ENCODE measurements at places on chromosomes 16 and 17.

DNA sequence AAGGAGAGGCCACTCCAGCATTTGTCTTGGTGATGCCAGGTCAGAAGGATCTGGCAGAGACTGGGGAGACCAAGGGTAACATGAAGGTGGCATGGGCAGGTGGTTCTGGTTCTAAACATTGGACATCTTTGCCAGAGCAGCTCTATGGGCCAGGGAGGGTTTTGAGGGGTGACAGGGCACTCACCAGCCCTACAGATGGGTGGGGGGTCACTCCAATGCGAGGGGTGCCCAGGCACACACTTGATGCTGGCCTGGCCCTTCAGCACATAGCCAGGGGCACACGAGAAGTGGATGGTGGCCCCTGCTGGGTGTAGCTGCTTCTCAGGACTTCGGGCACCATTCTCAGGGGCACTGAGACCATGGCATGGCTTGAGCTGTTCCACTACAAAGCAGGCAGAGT is 5.5 kb upstream of the PHF12 start:
- DNase-seq, result no peak

- no peak for DNase-seq
These were observed 73.8 kb upstream of the HNF1B start for GRCh38 chr17:37818689-37819088.

DNA sequence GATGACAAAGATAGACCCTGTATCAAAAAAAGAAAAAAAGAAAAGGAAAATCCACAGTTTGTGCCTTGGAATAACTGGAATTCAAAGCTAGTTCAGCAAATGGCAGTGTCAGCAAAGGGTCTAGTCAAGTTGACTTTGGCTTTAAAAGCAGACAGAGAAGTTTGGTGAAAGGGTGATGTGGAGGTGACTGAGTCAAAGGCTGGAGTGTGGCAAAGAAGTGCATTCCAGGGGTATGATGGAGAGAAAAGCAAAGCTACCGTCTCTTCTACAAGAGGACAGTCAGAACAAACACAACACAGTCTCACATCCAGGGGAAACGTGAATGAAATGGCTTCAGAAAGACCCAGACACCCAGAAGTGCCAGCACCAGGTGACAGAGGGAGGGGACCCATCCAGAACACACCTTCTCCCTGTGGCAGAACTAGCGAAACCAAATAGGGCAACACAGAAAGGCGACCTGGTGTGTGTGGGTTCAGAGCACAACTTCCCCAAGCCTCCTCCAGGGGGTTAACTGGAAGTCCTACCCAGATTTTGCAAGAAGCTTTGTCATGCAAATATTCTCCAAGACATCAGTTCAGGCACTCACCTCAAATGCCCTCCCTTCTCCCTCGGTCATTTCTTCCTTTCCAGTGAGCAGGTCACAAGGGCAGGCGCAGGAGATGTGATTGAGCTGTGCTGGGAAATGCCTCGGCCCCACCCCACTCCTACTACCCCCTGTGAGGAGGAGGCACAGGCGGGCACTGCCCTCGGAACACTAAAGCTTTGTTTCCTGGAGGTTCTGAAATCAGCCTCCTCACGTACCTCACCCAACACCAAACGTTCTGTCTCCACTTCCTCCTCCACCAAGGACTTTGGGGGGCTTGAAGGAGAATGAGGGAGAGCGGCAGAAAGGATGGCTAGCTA is 481.9 kb downstream of the SOX9 start:
- no peak for DNase-seq

GRCh38 chr17:73998653-73999645 is 204.5 kb upstream of the RPL38 start:
- DNase-seq, result peak; percentile 59

GRCh38 chr17:54835015-54835414 is 65.6 kb upstream of the TOM1L1 start:
- no peak for DNase-seq

DNA sequence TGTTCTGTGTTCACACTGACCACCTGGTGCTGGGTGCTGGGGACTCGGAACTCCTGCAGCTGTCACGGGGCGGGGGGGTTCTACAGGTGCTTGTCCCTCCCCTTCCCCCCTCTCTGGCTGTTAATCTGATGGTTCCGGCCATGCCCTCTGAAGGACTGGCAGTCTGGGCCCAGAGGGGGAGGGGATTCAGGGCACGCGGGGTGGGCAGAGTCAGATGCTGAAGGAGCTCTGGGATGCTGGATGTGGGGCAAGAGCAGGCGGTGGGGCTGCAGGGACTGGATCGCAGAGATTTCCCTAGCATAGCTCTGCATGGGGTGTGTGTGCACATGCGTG is 5.4 kb upstream of the TBX21 start:
- no peak for DNase-seq

DNA sequence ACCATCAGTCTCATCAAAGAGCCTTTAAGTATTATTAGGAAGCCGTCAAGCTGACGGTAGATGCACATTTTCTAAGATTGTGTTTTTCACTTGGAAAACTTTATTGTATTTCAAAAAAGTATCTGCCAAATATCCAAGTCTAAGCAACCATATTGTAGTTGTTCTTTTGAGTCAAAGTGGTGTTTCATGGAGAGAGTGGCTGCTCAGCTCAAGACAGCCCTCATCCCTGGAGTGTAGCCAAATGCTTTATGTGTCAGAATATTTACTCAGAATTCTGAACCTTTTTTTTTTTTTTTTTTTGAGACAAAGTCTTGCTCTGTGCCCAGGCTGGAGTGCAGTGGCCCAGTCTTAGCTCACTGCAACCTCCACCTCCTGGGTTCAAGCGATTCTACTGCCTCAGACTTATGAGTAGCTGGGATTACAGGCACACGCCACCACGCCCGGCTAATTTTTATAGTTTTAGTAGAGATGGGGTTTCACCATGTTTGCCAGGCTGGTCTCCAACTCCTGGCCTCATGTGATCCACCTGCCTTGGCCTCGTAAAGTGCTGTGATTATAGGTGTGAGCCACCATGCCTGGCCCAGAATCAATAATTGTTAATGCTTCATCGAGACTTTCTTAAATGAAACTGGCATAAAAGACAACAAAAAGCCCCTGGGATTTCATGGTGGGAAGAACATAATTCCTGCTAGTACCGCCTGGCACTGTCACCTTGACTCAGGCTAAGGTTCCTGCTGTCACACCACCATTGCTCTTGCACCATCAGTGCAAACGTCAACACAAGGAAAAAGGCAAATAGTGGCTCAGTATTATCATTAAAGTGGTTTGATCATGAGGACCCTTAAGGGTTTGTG is 45.5 kb downstream of the PRKCA start:
- DNase-seq, result no peak

DNA sequence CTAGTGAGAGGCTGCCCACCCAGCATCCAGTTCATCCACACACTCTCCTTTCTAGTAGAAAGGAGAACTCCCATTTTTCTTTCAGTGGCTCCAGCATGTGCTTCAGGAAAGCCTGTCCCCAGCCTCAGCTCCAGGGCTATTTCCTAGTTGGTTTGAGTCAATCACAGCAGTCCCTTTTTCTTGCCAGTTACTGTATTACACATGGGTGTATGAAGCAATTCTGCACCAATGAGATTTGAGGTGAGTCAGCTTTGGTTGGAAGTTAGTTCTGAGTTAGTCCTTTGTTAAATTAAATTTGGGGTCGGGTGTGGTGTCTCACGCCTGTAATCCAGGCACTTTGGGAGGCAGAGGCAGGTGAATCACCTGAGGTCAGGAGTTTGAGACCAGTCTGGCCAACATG is 24.8 kb downstream of the RAD51D start:
- no peak for DNase-seq

- no peak for DNase-seq
These were observed 331.0 kb upstream of the CCL2 start for GRCh38 chr17:33924104-33924503.

DNA sequence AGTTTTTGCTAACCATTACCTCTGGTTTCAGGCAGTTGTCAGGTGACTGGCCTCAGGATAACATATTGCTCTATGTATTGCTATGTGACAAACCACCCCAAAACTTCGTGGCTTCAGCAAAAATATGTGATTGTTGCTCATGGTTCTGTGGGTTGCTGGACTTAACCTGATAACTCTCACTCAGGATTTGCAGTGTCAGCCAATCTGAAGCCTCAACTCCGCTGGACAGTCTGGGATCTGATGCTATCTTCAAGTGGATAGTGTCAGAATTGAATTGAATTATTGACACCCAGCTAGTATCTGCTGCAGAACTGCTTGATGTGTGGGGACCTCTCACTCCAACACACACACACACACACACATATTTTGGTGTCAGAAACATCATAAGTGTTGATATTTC is 34.7 kb upstream of the GUCY2D start:
- DNase-seq, result no peak

DNA sequence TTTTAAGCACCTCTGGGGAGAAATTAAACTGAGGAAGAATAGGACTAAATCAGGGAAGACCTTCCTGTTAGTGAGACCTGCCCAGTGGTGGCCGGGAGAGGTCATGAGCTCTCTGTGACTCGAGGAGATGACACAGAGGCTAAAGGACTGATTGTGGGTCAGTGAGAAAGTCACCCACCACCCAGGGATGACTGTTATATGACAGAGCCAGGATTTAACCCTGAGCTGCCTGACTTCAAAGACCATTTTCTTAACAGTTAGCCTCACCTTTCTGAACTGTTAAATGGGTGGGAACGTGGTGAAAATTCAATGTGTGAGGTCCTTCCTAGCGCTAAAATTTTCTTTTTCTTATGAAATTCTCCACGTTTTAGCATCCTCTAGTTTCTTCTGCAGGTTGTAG is 72.5 kb downstream of the WSB1 start:
- DNase-seq, result no peak

GRCh38 chr16:87319997-87320491 is 2.9 kb upstream of the C16orf95 start:
- no peak for DNase-seq

- no peak for DNase-seq
These were observed 136.1 kb downstream of the HS3ST3A1 start for GRCh38 chr17:13465678-13466077.

Measured in stimulated activated CD4-positive, alpha-beta T cell treated with anti-CD3 and anti-CD28 coated beads, Interleukin-15, amount 100 ng/mL, for 48 hours (primary cell).